ENCODE measurements at places on chromosomes 4 and X.

GRCh38 chr4:147587041-147587440, 30.2 kb upstream of the TMEM184C start:
- DNase-seq, result no peak

- no peak for DNase-seq
These were observed 6.9 kb downstream of the SLC10A7 start for GRCh38 chr4:146514651-146515357.

GRCh38 chr4:36785973-36786372, 458.6 kb upstream of the NWD2 start:
- no peak for DNase-seq

- DNase-seq, result no peak
These were observed 31.1 kb downstream of the CEP44 start for GRCh38 chr4:174314770-174315169.

GRCh38 chr4:182273191-182273935, 30.2 kb downstream of the TENM3 start:
- no peak for DNase-seq

DNA sequence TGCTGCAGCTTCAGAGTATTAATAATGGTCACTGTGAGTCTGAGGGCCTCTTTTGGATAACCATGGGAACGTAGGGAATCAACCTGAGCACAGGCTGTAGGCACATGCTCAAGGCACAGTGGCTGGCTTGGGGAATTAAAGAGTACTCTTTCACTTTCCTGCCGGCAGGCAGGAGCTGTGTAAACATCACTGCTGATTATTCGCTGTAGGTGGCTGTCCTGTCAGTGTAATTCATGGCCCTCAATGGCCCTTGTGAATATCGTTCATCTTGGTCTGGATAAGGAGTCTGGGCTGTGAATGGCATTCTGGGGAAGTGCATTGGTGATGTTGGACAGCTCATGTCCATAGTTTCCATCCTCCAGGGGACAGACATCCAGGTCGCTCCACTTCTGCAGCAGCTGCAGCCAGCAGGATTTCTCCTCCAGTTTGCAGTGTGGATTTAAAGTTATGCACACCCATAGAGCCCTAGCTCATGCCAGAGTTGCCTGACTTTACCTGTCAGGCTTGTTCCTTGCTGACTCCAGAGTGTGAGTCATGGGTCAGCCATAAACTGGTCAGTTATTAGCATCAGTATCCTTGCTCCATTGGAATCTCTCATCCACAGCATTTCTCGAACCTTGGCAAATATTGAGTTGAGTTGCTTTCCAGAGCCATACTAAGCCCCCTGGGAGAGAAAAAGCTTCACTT, 43.0 kb downstream of the C4orf33 start:
- DNase-seq, result no peak

- DNase-seq, result no peak
These were observed 47.6 kb downstream of the SH3KBP1 start for GRCh38 chrX:19839770-19840254.

DNA sequence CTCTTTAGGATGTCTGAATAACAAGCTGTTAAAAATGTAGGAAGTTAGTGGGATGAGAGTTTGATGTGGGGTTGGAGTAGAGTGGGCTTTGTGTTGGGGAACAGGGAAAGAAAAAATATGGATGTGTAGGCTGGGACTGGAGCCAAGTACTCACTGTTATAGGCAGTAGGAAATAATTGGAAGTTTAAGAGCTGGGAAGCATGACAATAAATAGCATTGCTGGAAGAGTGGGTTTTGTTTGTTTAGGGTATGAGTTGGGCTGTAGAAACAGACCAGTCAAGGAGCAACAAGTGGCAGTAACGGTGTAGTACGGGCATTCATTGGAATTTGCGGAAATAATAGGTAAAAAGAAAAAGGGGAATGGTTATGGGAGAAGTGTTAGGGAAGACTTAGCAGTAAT, 81.6 kb downstream of the KDM6A start:
- DNase-seq, result no peak

DNA sequence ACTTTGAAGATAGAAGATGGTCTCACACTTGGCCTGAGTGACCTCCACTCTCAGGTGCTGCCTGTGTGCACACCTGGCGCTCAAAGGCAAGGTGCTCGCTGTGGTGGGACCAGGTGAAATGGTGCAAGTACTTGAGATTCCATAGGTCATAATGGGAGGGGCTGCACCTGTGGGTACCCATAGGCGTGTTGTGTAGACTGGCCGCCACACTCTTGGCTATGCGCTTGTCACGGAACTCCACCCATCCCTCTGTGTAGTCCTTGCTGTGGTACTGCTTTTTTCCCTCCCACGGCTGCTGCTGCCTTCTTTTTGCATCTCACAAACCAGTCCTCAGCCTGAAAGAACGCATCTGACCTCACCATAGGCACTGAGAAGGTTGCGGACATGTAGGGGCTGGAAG, 27.0 kb downstream of the METAP1 start:
- DNase-seq, result no peak

DNA sequence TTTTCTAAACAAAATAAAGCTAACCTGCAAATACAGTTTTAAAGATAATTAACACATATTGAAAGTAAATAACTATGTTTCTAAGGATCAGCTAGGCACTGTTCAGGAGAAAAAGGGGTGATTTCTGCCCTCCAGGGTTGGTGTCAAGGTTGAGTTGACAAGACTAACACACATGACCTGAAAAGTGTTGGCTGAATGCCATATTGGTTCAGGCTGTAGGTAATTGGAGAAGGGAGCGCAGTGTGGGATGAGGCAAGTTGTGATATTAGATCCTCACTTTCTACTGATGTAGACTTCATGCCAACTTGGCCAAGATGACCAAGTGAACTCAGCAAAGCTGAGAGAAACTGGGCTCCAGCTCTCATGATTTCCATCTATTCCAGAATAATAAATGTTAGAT, 42.2 kb downstream of the PPM1K start:
- DNase-seq, result no peak

GRCh38 chr4:139050446-139050845, 34.9 kb downstream of the NOCT start:
- DNase-seq, result no peak

DNA sequence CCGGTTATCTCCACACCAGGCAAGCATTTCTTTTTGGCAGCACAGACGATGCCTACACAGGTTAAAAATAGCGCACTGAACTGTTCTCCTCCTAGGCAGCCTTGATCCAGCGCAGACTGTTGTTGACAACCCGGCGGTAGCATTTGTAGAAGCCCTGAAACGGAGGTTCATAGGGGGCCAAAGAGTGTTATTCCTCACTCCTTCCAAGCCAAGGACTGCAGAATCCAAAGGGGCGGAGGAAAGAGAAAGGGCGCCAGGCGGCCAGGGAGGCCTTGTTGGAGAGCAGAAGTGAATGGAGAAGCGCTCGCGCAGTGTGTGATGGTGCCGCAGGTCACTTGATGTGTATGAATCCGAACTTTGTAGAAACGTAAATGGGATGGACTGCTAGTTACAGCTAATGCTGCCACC, 82.7 kb downstream of the TENM3 start:
- DNase-seq, result no peak

- peak; percentile 57 for DNase-seq
These were observed 134.2 kb downstream of the CHIC2 start for GRCh38 chr4:53929955-53930798.

GRCh38 chrX:67734111-67734753, 190.4 kb downstream of the AR start:
- no peak for DNase-seq
